ENCODE measurements at places on chromosomes 5 and 9.

DNA sequence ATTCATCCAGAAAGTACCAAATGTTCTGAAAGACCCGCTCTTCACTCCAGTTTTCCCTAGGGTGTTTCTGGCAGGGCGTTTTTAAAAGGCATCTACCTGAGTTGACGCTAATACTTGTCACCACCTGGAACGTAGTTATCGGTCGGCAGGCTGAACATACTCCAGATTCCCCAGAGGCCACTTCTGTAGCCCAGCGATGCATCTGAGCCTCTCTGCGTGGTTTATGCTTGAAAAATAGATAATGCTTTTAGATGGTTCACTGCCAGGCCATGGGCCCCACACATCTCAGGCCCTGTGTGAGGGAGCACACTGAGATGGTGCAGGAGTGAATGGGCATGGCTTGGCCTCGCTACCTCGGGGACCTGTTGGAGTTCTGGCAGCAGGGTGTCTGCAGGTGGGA lies 33.0 kb upstream of the NCS1 start:
- DNase-seq, result no peak

- DNase-seq, result peak; percentile 39
Measured at GRCh38 chr5:172312286-172312685, 28.7 kb upstream of the UBTD2 start.

GRCh38 chr5:108642170-108642906 lies 105.4 kb upstream of the FER start:
- peak; percentile 73 for DNase-seq

DNA sequence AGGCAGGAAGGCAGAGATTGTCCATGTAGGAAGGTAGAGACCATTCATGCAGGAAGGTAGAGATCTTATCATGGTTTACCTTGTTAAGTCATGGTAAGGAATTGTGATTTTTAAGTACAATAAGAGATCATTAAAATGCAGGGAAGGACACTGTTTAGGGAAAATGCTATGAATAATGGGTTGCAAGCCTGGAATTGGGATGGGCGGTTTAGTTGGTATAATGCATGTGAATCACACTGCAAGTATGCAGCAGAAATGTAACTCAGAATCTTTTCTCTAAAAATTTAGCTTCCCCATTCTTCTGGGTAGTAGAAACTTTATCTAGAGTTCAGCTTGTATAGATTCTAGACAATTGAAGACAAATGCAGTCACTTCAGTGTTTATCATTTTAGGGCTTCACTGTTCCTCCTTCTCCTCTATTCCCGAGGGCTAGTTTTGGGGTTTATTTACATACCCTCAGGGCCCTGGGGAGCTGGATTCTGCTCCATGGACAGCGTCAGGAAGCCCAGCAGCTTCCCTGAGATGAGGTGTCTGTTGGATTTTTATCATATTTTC lies 212.0 kb downstream of the SREK1 start:
- no peak for DNase-seq

DNA sequence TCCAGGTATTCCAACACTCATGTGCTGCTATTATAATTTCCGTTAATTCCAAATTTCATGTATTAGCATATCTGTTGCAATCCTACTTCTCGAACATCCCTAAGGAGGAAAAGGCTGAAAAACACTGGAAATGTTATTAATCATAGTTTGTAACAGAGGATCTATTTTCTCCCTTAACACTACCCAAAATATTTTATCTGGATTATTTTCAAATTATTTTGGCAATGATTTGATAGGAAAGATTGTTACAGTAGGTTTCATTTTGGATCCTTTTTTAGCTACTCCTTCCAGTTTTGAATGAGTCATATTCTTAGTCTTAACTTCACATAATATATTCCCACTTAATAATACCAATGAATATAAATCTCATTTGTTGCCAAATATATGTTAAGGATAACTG lies 13.9 kb upstream of the NAA35 start:
- peak; percentile 2 for DNase-seq

- DNase-seq, result no peak
Measured at GRCh38 chr9:101029315-101030085, 973 bp downstream of the PLPPR1 start.

GRCh38 chr5:6273090-6273735 lies 105.1 kb downstream of the MED10 start:
- no peak for DNase-seq

DNA sequence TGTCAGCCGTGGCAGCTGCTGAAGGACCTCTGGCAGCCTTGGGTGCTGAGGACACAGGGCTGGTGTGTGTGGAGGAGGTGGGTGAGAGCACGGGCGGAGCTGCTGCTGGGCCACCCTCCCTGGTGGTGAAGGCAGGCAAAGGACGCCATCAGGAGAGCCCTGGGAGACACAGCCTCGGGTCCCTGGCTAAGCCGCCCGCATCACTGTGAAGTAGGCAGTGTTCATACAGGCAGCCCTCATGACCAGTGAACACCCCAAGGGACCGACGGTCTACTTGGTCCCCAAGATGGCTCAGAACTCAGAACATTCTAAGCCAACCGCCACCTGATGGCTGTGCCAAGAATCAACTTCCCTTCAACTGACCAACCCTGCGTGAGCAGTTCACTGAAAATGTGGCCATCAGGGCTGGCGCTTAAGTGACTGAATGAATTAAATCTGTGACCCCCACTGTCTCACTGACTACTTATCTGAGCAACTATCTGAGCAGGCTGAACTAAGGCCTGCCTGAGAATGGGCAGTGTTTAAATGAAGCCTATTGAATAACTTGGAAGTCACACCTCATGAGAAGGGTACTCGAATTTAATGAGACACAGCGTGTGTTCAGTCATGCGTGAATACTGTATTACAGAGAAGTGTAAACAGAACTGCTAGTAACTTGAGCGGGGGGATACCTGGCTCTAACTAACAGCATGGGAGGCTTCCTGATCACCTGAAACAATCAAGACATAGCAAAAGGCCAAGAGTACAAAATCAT lies 54.7 kb upstream of the SIMC1 start:
- no peak for DNase-seq

DNA sequence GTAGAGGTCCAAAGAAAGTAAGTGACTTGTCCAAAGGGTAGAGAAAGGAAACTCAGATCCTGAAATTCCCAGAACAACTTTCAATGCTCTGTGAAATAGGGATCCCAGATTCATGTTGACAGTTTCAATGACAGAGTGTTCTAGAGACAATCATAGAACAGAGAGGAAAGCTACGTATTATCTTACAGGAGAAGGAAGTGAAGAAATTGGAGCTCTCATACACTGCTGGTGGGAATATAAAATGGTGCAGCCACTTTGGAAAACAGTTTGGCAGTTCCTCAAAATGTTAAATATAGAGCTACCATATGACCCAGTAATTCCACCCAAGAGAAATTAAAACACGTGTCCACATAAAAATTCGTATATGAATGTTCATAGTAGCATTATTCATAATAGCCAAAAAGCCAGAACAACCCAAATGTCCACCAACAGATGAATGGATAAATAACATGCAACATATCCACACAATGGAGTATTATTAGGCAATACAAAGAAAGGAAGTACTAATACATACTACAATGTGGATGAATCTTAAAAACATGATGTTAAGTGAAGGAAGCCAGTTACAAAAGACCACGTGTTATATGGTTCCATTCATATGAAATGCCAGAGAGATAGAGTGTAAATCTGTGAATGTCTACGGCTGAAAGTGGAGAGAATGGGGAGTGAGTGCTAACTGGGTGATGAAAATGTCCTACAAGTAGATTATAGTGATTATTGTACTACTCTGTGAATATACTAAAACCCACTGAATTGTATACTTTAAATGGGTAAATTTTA lies 197.1 kb downstream of the NTRK2 start:
- no peak for DNase-seq

GRCh38 chr9:81374459-81375186 lies 314.7 kb downstream of the TLE1 start:
- DNase-seq, result no peak

- no peak for DNase-seq
Measured at GRCh38 chr5:39395521-39395920, 29.3 kb downstream of the DAB2 start.

DNA sequence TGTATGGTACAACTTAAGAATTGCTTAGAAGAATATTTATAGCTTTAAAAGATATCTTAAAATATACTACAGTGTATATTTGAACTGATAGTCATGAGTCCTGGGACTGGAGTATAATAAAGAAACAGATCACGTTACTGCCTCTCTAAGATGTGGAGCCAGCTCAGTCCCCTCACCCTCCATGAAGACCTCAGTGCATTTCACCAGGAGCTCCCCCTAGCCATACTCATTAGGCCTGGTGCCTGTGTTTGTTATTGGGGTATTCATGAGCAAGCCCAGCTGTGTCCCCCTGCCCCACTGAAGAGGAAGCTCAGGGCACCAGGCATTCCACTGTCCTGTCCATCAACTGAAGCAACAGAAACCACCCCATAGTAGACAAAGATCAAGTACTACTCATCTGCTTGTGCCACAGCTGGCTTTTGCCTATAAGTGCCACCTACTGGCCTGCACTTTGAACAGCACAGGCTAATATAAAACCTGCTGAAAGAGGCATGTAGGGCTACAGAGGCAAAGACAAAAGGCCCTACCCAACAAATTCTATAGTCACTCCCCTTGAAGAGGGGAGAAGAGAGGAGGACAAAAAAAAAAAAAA lies 850.2 kb upstream of the NUDT12 start:
- peak; percentile 20 for DNase-seq

DNA sequence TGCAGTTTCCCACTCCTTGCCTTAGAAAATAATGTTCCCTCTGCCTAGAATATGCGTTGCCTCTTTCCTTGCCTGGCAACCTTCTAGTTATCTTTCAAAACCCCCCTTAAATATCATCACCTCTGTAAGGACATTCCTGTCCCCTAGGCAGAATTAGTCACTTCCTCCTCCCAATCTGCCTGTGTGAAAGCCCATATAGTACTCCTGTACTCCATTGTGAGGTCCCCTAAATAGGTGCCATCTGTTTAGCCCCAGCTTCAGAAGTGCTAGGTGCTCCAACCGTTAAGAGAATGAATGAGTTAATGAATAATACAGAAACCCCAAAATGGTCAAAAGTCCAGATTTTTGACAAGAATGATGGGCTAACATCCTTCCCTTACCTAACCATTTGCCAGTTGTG lies 181.4 kb downstream of the GDNF start:
- DNase-seq, result no peak

GRCh38 chr9:24071091-24071490 lies 245.1 kb upstream of the ELAVL2 start:
- DNase-seq, result no peak

GRCh38 chr5:154519359-154519758 lies 41.3 kb upstream of the HAND1 start:
- peak; percentile 74 for DNase-seq

DNA sequence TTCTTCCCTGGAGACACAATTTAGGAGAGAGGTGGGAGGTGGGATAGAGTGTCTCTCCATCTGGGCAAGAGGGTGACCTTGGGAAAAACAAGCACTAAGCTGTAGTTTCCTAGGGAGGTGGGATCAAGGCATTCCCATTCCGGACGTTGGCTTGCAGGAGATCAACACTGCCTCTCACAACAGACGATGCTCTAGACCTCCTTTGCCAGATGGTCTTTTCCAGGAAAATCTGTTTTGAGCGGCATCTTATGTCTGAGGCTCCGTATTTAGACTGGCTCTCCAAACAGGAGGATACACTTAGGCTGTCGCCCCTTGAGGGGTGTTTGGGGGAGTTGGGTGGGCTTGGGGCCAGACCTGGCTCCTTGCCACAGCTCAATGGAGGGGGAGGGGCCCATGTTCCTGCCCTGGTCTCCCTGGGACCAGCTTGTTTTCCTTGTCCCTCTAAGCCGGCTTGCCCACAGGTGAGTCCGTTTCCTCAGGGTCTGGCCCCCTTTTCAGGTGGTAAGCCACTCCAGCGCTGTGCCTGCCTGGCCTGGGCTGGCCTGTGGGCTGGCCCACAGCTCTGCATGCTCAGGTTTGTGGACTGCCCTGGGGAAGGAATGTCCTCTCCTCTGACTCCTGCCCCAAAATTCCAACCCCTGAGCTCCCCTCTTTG lies 2.4 kb downstream of the PSD2 start:
- DNase-seq, result no peak

GRCh38 chr5:175822225-175822624 lies 49.2 kb upstream of the CPLX2 start:
- DNase-seq, result no peak

- DNase-seq, result peak; percentile 77
Measured at GRCh38 chr5:33611877-33612276, 171.1 kb downstream of the TARS1 start.

DNA sequence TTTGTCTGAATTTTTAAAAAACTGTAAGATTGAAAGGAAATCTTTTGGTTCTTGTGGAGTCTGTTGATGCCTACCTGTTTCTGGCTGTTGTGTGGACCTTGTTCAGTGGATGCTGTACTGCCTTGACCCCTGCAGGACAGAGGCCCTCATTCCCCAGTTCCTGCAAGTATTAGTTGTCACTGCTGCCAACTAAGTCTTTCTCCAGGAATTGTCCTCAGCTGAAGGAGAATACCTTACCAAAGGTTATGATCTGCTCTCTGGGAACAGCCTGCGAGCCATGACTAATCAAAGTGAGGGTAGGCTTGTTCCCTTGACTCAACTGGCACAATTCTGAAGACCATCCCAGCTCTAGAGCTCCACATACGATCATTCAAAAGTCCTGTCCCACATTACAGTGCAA lies 145.3 kb upstream of the FST start:
- DNase-seq, result peak; percentile 52

- no peak for DNase-seq
Measured at GRCh38 chr5:143217065-143217803, 186.3 kb downstream of the NR3C1 start.

GRCh38 chr5:135426102-135427082 lies 20.8 kb downstream of the DCANP1 start:
- DNase-seq, result peak; percentile 59

GRCh38 chr5:161934486-161934885 lies 86.6 kb downstream of the GABRA1 start:
- no peak for DNase-seq

DNA sequence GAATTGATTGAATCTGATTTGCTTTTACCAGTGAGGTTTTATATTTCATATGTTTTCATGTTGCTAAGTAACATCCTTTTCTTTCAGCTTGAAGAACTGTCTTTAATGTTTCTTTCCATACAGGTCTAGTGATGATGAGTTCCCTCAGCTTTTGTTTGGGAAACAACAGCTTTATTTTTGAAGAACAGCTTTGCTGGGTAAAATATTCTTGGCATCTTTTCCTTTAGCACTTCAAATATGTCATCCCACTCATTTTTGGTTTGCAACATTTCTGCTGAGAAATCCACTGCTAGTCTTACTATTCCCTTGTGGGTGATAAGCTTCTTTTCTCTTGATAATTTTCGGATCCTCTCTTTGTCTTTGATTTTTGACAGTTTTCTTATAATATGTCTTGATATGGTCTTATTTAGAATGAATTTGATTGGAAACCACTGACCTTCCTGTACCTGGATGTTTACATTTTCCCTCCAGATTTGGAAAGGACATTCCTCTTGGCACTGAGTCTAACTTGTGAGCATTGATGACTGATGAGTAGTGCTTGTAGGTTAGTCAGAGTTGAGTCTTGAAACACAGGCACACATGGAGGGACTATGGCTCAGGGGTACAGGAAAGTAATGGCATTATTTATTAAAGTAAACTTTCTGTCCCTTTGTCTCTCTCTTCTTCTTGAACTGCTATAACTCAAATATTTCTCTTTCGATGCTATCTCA lies 220.3 kb downstream of the SPATA31D1 start:
- peak; percentile 46 for DNase-seq

All from fibroblast of mammary gland (primary cell).